A375 (cell line): ENCODE measurements at places on chromosomes 5 and 9. TPM values are rescaled to one million over a fixed set of nuclear protein-coding genes. Genes with fewer than 3 reads are reported as not detected.

CEL gene
- 0.19 TPM in 1 of 2 replicates, not detected in the other for total RNA-seq

SPARC gene
- 1,808 and 2,270 TPM in 2 replicates for total RNA-seq

PCDHB14 gene
- 1.8 and 2.9 TPM in 2 replicates for total RNA-seq

ADAMTSL1 gene
- total RNA-seq = 8.3 and 11.3 TPM in 2 replicates

GPR21 gene
- total RNA-seq = 0.08 TPM in 1 of 2 replicates, not detected in the other

PIK3R1 gene
- 5.8 and 11.7 TPM in 2 replicates for total RNA-seq

DYNC2I2 gene
- total RNA-seq = 179 and 221 TPM in 2 replicates

PAPPA gene
- 0.30 and 0.37 TPM in 2 replicates for total RNA-seq

SPINK1 gene
- total RNA-seq = not detected in 2 replicates

RHOBTB3 gene
- 54.3 and 63.5 TPM in 2 replicates for total RNA-seq

GDF9 gene
- total RNA-seq = 0.16 and 0.23 TPM in 2 replicates

CD274 gene
- 4.3 and 4.6 TPM in 2 replicates for total RNA-seq

SLC6A19 gene
- not detected in 2 replicates for total RNA-seq

SLC6A18 gene
- not detected in 2 replicates for total RNA-seq
